ENCODE measurements at places on chromosomes 2 and 18.
A peak's percentile ranks its signal among the peaks of the same experiment; 100 is the strongest.

DNA sequence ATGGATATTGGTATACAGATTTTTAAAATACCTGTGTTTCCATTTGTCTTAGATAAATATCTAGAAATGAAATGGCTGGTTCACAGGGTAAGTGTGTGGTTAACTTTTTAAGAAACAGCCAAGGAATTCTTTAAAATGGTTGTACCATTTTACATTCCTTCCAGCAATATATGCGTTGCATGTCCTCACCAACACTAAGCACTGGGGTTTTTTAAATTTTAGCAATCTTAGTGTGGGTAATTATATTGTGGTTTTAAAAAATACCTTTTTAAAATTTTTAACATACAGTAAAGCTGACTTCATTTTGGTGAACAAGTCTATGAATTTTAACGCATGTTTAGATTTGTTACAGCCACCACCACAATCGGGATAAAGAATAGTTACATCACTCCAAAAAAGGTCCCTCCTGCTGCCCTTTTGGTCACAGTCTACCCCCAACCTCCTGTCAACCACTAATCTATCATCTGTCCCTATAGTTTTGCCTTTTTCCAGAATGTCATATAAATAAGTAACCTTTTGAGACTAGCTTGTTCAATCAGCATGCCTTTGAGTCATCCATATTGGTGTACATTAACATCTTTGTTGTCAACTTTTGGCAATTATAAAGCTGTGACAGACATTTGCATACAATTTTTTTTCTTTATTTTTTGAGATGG is 128.1 kb upstream of the MSTN start:
- no peak for DNase-seq

DNA sequence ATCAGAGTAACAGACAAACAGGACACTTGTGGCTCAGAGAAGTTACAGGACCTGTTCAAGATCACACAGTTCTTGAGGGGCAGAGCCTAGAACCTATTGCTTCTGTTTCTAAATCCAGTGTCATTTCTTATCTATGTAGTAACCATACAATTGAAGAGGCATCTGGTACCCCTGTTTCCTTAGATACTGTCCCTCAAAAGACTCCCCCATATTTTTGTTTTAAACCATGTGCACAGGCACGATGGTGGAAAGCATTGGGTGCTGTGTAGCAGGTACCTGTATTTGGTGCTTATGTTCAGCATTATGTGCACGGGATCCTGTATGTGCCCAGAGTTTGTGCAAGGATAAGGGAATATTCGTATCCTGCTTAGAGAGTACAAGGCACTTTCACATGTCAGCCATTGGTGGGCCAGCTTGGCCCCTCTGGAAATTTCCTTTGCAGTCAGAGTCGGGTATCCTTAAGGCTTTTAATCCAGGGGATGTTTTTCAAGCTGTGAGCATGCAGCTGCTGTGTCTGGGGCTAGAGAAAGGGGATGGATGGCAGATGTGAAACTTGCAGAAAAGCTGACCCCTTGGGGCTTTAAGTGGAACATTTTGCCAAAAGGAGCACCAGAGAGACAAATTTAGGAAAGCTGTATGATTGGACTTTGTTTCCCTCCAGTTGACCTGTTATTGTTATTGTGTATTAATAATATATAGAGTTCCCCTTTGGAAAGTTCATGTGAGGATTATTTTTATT is 2.1 kb downstream of the LBH start:
- DNase-seq: no peak

DNA sequence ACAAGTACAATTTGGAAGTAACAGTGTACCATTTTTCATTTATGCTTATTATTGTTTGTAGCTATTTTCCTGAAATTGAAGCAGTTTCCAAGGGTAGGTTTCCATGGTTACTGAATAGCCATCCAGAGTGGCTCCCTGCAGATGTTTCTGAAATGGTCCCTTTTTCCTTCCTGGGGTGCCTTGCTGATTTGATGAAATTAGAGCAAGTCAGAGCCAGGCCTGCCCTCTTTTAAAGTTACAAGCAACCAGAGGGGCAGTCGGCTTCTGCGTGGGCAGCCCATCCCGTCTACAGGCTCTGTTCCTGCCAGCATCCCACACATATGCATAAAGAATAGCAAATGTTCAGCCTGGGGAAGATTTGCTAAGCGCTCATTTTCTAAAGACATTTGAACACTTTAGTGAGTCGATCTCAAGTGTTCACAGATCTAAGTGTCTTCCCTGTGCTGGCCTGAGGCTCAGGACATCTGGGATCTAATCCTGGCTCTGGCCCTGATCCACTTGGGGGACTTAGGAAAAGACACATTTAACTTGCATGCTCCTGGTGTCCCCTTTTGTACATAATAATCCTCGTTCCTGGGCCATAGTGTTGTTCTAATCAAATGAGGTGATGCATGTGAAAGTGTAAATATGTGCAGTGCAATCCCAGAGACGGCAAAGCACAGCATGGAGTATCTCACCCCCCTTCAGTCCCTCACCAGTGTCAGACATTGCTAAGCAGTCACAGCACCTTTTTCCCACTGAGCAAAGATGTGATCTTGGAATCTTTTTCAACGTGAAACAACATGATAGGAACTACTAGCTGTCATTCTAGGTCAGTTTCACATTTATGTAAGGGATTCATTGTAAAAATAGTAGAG is 92.2 kb downstream of the STPG4 start:
- no peak for DNase-seq

- no peak for DNase-seq
Observed at GRCh38 chr2:29195796-29196195, 80.6 kb downstream of the CLIP4 start.

GRCh38 chr2:29053670-29054400 is 20.5 kb downstream of the PCARE start:
- DNase-seq: no peak

- DNase-seq: no peak
Observed at GRCh38 chr18:12417687-12418086, 10.0 kb downstream of the PRELID3A start.

- no peak for DNase-seq
Observed at GRCh38 chr18:6023551-6023950, 128.2 kb upstream of the TMEM200C start.

DNA sequence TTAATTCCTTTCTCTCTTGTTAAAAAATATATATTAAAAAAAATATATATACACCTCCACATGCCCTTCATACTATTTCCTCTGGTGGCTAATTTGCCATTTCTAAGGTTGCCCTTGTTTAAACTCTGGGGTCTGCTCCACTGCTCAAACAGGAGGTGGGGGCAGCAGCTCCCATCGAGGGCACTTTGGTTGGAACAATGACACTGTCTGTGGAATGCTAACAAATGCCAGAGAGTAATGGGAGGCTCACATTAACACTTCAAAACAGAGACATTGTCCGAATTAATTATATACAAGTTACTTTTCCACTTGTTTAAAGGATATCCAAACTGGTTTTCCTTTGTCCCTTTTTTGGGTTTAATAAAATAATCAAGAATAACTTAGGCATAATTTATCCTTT is 58.8 kb upstream of the CD302 start:
- DNase-seq: no peak

DNA sequence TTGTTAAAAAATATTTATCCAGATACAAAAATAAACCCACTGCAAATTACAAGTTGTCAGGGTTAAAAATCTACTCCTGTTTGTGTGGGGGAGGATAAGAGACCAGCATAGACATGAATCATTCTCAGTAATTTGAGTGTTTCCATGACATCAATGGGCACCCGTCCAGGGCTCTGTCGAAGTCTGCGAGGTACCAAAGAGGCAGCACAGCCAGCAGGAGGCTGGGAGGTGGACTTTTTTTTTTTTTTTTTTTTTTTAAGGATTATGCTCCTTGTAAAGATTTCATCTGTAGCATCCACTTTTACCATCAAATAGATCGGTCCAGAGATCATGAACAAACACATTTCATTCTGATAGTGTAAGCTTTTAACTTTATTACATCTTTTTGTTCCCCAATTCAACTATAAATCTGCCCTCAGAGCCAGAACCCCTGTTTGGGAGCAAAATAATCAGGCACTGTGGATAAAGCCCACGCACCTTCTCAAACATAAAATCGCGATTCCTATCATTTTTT is 182.0 kb downstream of the TCF4 start:
- peak; percentile 93 for DNase-seq

DNA sequence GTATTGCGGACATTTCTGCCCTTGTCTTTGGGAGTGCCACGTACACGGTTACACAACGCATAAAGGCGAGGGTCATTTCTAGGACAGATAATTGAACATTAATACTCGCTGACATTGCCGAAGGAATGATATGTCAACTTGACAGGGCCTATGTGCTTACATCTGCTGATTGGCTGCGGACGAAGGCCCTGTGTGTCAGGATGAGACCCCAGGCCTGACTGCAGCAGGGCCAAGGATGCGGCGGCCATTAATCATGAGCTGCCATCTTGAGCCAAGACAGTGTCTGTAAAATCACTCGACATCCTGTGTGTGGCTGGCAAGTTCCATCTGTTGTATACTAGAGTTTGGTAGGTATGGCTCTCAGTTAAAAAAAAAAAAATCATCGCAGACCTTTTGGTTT is 96.6 kb downstream of the MEIS1 start:
- no peak for DNase-seq

- DNase-seq: no peak
Observed at GRCh38 chr2:96842600-96842999, 1.2 kb downstream of the ANKRD23 start.

DNA sequence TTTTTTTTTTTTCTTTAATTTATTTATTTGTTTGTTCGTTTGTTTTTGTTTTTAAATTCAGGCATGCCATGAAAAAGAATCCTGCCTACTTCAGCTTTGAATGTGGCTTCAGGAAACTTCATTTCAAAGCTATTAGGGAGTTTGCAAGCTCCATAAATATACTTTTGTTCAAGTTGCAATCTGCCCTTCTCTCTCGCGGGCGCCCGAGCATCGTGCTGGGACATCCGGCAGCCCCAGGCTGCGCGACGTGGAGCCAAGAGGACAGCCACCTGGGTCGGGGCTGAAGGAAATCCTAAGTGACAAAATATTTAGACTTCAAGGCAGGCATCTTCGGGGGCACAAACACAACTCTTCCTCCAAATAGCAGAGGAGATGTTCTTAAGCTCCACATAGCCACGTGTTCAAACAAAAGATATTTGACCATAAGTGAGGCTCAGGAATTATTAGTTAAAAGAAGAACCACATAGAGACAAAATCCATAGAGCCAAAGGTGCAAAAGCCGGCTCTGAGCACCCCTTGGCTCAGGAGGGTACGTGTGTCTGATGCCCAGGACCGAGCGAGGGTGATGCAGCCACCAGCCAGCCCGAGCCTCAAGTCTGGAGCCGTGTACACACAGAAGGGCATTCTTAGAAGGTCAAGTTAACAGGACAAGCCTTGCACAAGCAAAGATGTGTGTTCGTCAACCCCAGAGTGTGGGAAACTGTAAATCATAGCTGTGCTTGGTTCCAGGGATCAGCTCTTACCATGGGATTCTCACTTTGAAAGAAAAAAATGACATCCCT is 256.5 kb upstream of the SALL3 start:
- DNase-seq: no peak

DNA sequence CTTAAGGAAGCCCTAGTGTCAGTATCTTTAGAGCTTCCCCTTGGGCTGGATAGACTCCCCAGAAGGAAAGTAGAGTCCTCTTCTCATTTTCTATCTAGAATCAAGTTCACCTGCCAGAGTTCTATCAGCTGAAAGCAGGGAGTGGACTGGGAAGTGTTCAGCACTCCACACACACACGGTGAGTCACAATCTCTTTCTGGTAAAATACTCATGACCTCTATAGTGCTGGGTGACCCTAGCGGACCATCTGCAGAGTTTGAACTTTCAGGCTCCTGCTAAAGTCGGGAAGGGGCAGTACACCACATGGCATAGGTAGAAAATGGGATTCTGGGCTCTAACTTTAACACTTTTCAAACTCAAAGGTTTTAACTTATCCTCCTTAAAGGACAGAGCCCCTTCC is 43.3 kb downstream of the SAP130 start:
- DNase-seq: no peak

- DNase-seq: no peak
Observed at GRCh38 chr2:221388891-221389290, 183.2 kb downstream of the EPHA4 start.

DNA sequence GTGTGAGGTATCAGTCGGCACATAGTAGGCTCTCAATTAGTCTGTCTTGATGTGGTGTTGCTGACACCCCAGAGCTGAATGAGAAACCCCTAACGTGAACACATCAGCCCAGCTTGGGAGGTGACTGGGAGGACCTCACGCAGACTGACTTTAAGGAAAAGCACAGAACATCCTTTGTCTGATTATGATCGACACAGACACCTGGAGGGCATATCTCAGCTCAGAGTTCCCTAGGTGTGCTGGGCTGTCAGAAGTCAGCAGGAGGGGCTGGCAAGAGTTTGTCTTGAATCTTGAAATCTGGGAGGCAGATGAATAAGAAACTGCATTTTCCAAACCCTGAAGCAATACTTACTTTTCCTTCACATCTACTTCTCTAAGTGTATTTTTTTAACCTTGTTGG is 16.8 kb upstream of the MYCN start:
- no peak for DNase-seq

GRCh38 chr18:52339891-52340371 is at the start of gene DCC:
DCC (plus strand) TSS chr18:52340197; CDS start chr18:52340788, 591 bp downstream.
- DNase-seq: no peak

DNA sequence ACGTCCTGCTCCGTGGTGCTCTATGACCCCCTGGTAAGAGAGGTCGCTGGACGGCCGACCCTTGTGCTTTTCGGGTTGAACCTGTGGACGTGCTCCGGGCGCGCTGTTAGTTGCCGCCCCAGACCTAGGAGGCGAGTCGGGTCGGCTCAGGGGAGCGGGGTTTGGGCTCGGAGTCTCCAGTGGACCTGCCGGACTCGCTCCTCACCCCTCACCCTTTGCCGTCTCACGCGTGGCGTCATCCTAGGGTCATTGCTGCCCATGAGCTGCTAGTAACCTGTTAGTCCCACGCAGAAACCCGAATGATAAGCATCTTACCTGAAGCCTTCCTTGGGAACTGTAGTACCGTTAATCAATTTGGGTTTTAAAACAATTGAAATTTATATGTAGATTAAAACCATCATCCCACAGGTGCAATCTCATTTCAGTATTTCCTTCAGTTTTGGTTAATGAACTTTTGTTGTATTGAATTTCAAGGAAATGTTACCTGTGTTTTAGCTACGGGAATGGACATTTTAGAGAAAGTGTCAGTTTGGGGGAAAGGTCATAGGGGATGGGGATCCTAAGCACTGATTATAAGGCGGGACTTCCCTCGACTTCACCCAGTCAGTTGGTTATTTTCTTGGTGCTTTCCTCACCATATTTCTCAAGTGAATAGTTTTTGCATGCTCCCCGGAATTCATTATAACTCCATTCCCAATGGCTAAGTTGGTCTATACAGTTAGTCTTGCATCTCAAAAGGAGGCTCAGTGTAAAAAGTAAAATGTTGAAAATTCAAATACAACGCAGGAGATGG is 536 bp downstream of the ELP2 start:
- no peak for DNase-seq

DNA sequence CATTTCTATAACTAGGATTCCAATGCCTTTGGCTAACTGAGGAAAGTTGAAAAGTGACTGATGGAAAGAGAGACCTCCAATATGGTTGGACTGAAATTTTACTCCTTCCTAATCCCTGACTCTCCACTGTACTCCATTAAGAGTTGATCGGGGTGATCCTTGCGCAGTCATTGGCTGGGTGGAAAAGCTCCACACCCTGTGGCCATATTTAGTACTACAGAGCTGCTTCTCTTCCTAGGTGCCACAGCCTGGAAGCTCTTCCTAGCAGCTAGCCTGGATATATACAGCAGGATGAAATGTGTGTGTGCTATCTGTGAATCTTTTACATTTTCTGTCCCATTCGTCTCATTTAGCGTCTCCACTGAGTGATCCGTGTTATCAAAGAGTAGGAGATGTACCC is 71.2 kb downstream of the MEP1B start:
- no peak for DNase-seq

- DNase-seq: no peak
Observed at GRCh38 chr2:226407135-226407534, 392.5 kb downstream of the IRS1 start.

Measured in posterior vena cava (tissue), 2 donors.